ENCODE measurements at places on chromosomes 12 and 14.
A peak's percentile ranks its signal among the peaks of the same experiment; 100 is the strongest.

DNA sequence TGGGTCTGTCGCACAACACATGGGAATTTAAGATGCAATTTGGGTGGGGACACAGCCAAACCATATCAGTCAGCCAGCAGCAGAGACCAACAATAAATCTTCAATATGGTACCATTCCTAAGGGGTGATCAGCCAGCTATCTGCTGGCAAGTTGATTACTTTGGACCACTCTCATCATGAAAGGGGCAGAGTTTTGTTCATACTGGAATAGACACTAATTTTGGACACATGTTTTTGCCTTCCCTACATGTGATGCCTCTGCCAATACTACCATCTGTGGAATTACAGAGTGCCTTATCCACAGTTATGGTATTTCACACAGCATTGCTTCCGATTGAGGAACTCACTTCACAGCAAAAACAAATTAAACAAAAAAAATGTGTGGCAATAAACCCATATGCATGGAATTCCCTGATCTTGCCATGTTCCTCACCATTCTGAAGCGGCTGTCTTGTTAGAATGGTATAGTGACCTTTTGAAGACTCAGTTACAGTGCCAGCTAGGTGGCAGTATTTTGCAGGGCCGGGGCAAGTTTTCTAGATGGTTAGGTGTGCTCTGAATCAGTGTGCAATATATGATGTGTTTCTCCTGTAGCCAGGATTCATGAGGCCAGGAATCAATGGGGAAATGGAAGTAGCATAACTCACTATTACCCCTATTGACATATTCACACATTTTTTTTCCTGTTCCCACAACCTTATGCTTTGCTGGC lies 179.0 kb upstream of the IGF1 start:
- DNase-seq = no peak

DNA sequence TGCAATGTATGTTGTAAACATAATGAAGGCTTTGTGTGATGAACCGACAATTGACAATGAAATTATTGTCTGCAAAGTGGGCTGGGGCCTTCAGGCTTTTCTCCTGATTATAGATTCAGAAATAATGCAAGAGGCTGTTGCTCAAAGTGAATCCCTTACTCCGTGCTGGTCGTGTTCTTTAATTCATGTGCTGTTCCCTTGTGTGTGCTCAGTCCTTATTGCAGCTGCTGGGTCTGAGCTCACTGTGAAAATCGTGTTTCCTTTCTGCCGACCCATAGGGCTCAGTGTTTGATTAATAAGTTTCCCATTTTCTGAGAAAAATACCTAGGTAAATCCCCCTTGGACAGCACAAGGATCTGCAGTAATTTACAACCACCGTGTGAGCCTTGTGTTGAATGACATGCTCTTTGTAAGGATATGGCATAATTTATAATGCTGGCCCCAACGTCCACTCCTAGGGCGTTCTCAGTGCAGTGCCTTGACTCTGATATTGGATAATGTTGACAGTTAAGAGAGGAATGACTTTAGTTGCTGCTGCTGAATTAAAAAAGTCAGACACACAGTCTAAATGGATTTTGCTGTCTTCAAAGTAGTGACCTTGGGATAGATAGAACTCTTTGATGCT lies 81.6 kb downstream of the RGS6 start:
- DNase-seq = no peak

GRCh38 chr14:105746124-105746514 lies 219.7 kb downstream of the TMEM121 start:
- no peak for DNase-seq

DNA sequence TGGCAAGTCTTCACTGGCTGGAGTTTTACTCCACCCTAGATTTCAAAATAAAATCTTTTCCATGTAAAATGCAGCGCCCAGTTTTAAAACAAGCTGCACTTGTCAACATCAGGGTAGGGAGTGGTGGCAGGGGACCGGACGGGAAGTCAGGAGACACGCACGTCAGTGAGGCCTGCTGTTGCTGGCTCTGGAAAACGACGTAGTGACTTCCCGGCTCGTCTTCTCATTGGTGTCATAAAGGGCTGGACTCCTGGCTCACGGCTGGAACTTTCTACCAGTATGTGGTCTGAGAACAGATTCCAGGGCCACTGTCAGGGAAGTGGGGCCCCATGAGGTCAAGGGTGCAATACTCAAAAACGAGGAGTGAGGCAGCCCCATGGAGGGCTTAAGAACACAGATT lies 64.2 kb upstream of the FOXN3 start:
- DNase-seq = no peak

DNA sequence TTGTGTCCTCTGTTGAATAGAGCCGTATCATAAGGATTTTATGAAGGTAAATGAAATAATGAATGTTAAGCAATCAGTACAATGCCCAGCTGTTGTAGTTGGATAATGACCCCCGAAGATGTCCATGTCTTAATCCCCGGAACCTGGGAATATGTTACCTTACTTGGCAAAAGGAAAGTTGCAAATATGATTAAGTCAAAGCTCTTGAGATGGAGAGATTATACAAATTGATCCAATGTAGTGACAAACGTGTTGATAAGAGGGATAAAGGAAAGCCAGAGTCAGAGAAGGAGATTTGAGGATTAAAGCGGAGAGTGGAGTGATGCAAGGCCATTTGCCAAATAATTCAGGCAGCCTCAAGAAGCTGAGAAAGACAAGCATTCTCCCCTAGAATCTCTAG lies 19.2 kb upstream of the MGAT4C start:
- no peak for DNase-seq

- no peak for DNase-seq
Measured at GRCh38 chr12:79873201-79873600, 61.7 kb downstream of the PPP1R12A start.

DNA sequence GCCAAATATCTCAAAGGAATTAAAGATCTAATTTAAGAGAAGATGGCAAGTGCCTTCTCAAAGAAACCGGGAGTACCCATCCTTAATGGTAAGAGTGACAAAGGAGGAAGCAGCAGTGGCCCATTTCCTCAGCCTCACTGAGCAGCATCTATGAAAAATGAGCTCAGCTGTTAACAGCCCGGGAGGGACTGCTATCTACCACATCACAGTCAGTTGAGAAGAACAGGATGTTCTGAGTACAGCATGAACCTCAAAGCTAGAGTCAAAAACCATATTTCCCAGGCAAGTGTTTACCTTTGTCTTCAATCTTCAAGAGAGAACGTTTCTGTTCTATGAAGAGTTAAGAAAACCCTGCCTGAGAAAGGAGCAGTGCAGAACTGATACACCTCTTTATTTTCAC lies 115.0 kb downstream of the BTG1 start:
- no peak for DNase-seq

GRCh38 chr12:124673801-124674617 lies 106.6 kb upstream of the NCOR2 start:
- DNase-seq = no peak

- DNase-seq = no peak
Measured at GRCh38 chr14:66395300-66395699, 90.9 kb upstream of the CCDC196 start.

- no peak for DNase-seq
Measured at GRCh38 chr14:79293482-79294177, 917.7 kb downstream of the DIO2 start.

DNA sequence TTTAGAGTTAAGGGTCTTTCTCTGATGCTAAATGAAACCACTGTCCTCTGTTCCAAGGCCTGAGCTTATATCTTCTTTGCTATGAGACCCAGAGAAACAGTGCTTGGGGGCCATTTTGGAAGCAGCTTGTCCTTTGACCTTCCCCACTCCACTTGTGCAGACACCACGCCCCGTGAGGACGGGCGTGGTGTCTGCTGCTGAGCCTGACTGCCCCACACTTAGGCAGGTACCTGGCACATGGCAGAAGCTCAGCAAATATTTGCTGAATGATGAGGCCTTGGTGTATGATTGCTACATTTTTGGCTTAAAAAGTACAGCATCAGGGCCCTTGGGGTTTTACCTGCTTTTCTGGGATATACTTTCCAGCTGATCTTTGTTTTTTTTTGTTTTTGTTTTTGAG lies 69.9 kb downstream of the RASSF3 start:
- peak; percentile 58 for DNase-seq

- DNase-seq = no peak
Measured at GRCh38 chr12:55652352-55652751, 15.7 kb downstream of the OR10P1 start.

GRCh38 chr14:69543341-69544115 lies 31.1 kb downstream of the CCDC177 start:
- DNase-seq = no peak

- DNase-seq = no peak
Measured at GRCh38 chr12:84585776-84586395, 326.7 kb downstream of the SLC6A15 start.

GRCh38 chr14:68079941-68080697 lies 260.5 kb downstream of the RAD51B start:
- DNase-seq = no peak

DNA sequence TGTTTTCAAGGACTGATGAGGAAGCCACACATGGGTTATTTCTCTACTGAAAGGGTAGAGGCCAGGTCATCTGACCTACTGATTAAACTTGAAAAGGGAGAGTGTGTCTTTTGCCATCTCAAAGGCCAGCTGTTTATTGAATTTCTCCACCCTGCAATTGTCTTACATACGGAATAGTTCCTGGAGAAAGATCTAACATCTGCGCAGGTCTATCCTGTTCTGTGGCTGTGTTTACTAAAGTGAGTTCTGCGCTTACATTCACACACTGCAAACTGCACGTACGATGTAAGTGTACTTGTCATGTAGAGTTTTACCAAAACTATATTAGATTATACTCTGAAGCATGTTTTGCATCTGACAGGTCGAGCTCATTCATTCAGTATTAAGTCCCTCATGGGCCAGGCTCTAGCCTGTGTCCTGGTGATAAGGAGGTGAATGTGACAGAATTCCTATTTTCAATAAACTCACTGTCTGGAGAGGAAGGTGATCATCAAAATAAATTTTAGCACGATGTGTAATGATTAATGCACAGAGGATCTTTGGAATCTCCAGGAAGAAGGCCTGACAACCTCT lies 96.6 kb downstream of the PRKCH start:
- DNase-seq = no peak

DNA sequence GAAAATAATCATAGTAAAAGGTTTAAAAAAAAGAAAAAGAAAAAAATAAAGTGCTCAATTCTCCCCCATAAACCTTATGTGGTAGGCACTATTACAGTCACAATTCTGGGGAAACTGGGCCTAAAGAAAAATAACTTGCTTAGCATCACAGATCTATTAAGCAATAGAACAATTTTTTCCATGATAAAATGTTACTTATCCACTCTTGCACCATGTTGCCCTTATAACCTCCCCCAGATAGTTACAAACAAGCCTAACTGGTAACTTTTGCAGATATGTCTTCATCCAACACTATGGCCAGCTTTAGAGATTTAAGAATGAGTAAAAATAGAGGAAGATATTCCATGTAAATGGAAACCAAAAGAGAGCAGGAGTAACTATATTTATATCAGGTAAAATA lies 164.8 kb downstream of the DUSP6 start:
- no peak for DNase-seq

DNA sequence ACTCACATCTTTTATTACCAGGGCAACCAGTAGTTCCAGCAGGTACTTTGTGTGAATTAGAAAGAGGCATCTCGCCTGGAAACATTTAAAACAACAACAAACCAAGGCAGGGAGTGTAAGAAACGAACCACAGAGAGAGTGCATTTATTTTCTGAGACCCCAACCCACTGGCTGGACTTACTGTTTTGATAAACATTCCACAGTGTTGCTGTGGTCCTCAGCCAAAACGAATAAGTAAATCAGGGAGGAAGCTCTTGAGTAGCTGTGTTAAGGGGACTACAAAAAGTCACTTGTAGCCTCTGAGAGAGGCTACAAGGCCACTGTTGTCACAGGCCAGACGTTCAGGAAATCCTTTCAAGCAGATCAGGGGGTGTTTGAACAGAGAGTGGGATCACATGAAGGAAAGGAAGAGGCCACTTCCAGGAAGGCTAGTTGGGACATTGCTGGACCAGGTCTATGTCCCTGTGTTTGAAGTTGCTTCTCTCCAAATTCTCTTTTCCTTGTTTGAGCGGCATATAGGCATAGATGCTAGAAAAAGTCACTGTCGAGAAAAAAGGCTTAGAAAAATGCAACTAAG lies 33.8 kb downstream of the DMAC2L start:
- DNase-seq = no peak

- DNase-seq = no peak
Measured at GRCh38 chr12:21696625-21697024, 39.0 kb upstream of the LDHB start.

- no peak for DNase-seq
Measured at GRCh38 chr12:38445040-38445439, 128.5 kb downstream of the ALG10B start.

- DNase-seq = peak; percentile 14
Measured at GRCh38 chr12:92757597-92758121, 54.9 kb downstream of the PLEKHG7 start.

DNA sequence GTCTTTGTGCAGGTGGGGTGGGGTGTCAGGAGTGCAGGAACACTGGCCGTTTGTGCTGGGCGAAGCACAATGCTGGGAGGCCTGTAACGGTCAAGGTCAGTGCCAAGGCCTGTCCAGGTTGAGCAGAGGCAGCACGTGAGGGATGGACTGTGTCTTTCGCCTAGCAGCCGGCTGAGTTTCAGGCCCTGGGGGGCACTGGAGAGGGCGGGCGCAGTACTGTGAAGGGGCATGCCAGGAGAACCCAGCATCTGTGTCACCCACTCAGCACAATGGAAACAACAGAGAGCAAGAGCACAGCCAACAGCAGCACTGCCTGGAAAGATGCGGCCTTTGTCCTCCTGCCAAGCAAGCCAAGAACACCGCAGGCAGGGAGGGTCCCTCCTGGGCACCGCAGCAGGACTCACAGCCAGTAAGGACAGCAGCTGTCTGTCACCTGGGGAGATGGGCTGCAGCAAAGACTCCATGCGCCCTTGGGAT lies 25.2 kb downstream of the SLC25A47 start:
- peak; percentile 96 for DNase-seq

DNA sequence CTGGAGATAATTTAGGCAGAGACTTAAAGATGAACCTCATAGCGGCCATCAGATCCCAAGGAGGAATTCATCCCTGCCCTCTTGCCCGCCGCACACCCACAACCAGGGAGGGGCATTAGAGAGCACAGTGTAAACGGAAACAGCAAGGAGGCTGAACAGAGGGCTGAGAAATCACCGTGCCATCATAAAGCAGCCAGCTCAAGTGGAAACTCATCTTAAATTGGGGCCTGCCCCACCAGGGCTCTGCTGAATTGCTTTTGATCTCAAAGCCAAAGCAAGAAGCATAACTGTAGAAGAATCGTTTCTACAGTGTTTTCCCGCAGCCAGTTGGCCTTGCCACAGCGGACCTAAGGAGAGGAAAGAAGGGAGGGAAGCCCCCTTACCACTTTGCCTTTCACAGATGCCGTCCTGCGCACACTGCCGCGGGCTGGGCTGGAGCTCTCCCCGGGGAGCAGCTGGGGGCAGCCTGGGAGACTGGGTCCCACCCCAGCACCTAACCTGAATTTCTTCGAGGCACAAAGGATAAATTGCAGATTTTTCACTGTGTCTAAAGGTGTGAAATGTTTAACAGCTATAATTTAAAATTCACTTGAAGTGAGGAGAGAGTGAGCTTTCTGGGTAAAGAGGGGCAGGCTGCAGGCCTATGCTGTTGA lies 51.8 kb upstream of the MMP17 start:
- DNase-seq = no peak

DNA sequence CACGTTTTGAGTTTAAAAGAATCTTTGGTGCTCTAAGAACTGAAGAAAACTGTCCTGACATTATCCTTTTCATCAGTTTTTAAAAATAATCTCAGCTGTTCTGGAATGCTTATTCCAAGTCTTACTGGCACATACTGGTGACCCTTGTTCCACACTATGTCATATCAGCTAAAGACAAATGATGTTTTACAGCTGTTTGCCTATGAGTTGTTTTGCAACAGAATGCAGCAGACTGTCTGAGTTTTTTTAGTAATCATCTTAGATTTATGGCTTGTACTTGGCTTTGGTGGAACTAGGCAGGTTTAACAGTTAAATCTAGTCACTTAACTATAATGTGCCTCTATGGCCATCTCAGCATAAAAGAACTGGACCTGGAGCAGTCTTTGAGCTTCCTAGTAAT lies 91.6 kb upstream of the GRIN2B start:
- no peak for DNase-seq
